ENCODE measurements at places on chromosomes 13 and 19.

GRCh38 chr19:5356918-5357317, 16.3 kb upstream of the PTPRS start:
- DNase-seq, result no peak

DNA sequence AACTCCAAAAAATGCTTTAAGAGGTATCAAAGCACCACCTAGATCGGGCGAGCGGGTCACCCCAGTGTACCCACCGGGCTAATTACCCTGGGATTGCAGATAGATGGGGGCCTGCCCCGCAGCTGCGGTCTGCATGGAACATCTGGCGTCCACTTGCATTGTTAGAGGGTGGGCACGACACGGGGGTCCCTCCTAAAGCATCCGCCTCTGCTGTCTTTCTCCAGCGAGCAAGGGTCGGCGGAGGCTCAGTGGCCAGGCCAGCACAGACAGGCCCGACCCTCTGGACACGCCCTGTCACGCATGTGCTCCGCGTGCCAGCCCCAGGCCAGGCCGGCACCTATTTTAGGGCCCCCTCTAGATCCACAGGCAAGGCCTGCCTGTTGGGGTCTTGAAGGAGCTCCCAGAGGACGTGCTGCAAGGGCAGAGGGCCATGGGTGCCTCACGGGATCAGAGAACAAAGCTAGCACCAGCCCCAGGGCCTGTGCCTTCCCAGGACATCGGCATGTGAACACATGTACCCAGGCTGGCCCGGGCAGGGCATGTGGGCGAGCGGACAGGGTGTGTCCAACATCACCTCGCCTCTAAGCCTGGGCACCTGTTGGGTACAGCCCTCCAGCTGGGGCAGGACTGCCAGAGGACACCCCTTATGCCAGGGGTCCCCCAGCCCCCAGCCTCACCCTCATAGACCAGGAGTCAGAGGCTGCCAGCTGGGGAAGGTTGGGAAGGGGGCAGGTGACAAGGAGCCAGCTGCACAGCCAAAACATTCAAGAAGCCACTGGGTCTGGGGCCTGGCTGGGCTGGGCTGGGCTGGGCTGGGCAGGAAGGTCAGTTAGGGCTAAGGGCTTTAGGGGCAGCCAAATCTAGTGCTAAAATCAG, 35.6 kb upstream of the NANOS3 start:
- DNase-seq, result peak; percentile 82

DNA sequence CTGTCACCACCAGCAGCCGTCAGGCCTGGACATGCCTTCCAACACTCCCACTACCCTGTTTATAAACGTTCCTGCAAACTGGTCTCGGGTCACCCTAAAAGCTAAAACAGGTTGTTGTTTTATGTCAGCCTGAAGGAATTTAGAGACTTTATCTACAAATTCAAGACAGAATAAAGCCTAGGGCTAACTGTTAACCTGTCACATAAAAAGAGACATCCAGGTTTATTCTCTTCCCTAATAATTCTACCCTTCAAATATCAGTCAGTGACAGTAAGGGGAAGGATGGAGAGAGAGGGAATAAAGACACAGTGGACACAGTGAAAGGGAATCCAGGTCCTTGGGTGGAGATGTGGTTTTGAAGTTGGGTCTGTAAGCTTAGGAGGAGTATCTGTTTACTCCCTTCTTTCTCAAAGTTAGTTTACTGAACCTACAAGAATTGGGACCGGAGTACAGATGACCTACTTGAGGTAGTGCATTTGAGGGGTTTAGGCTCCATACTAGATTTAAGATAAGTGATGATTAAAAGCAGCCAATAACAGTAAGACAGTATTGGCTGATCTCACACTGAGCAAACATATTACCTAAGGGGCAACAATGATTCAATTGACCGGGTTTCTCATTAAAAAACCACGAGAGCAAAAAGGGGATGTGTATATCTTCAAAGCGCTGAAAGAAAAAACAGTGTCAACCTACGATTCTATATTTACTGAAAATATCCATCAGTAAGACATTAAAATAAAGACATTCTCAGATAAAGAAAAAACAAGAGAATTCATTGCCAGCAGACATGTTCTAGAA, 142.7 kb downstream of the USP12 start:
- DNase-seq, result no peak

- no peak for DNase-seq
Observed at GRCh38 chr13:89748716-89749115, 1598.8 kb upstream of the MIR17HG start.

DNA sequence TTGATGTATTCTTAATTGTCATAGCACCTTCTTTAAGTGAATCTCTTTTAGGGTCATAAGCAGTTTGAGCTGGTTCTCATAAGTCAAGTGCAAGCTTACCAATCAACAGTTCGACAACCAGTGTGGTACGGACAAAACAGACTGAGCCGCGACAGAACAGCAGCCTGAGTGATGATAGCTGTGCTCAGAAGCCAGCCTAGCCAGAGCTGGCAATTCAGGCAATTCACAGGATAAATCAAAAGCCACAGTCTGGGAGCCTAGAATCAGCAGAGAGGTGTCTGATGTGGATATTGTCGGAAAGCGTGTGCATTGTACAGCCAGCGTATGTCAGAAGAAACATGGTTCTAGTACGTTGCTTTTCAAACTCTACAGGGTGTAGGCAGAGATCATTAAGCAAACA, 14.9 kb downstream of the UBE2L5 start:
- no peak for DNase-seq

GRCh38 chr13:29961036-29961670, 110.7 kb upstream of the UBL3 start:
- DNase-seq, result no peak

All from activated CD8-positive, alpha-beta memory T cell treated with anti-CD3 and anti-CD28 coated beads for 24 hours (primary cell).